ENCODE measurements at places on chromosomes 5 and 9.

DNA sequence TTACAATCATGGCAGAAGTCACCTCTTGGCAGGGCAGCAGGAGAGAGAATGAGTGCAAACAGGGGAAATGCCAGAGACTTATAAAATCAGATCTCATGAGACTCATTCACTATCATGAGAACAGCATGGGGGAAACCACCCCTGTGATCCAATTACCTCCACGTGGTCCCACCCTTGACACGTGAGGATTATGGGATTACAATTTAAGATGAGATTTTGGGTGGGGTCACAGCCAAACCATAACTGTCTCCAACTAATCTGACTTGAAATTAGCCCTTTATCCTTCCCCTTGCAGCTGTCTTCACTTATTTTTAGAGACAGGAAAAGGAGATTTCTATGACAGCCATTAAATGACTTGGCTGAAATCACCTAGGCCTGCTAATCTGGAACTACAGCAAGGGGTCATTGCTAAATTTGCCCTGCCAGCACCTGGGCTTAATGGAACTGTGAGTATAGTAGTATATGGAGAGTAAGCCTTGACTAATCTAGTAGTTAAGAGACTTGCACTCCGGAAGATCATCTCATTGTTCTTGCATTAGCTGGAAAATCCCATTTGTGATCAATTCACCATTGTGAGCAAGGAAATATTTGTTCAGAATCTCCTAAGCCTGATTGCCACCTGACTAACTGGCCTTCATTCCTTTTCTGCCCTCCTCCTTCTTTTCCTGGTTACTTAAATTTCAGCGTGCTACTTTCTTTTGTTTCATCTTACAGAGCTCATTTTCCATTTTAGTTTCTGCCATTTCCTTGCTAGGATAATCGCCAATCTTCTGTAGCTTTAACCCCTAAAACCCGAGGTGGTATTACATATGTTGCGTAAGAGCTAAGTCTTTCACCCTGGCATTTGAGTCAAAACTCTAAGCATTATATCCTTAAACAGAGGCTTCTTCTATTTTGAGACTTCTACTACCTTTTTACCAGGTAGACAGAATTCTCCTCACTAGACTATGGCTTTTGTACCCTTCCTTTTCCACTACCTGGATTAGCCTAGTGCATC, 65.3 kb upstream of the RUSC2 start:
- no peak for DNase-seq

- no peak for DNase-seq
Observed at GRCh38 chr9:112505086-112505485, 18.5 kb downstream of the KIAA1958 start.

- DNase-seq: no peak
Observed at GRCh38 chr9:134438195-134438788, 112.0 kb downstream of the RXRA start.

- no peak for DNase-seq
Observed at GRCh38 chr9:134433909-134434882, 107.9 kb downstream of the RXRA start.

- DNase-seq: no peak
Observed at GRCh38 chr5:176816791-176817347, 6.5 kb downstream of the UNC5A start.

DNA sequence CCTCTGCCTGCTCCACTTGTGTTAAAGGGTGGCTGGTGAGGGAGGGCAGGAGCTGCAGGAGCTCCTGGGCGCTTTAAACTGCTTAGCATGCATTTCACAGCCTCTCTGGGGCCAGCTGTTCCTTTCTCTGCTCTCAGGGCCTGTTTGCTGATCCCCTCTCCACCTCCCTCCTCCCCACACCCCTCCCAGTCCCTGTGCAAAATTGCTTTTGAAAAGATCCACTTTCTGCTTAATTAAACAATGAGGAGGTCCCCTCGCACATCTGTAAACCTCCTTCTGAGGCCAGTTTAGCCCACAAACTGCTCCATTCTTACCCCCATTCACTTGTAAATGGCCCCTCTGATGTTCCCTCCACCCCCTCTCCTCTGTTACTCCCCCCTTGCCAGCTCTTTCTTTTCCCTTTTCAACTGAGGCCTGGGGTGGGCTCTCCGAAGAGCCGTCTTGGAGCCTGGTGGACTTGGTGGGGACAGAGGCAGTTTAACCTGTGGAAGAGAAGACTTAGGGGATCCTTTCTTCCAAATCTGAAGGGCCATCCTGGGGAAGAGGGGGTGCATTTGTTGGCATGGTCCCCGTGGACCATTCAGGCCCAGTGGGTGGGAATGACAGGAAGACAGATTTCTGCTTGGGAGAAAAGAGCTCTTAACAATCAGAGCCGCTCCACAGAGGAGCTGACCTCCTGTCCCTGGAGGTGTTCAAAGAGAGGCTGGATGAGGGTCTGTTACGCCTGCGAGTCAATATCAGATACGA, 12.0 kb downstream of the URM1 start:
- peak; percentile 59 for DNase-seq

DNA sequence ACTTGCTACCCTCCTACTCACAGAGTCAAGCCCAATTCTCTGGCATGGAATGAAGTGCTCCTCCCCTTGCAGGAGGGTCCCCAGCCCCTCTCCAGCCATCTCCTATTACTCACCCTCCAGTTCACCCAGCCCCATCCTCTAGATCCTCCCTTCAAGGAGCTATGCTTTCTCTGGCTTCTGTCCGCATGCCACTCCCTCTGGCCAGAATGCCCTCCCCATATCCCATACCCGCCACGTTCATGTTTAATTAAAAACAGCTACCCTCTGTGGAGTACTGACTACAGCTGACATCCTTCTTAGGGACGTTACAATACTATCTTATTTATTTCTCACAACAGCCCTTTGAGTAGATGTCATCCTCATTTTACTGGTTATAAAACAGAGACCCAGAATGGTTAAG, 3.0 kb downstream of the F2R start:
- DNase-seq: no peak

GRCh38 chr5:40630126-40630525, 49.6 kb upstream of the PTGER4 start:
- no peak for DNase-seq
